ENCODE measurements at places on chromosomes 3 and 15. TPM values are rescaled to one million over a fixed set of nuclear protein-coding genes. Genes with fewer than 3 reads are reported as not detected.

The GOLGA8H gene
- not detected for total RNA-seq

The RAB11A gene
- total RNA-seq: 266 TPM

The GTF2A2 gene
- total RNA-seq: 106 TPM

DNA sequence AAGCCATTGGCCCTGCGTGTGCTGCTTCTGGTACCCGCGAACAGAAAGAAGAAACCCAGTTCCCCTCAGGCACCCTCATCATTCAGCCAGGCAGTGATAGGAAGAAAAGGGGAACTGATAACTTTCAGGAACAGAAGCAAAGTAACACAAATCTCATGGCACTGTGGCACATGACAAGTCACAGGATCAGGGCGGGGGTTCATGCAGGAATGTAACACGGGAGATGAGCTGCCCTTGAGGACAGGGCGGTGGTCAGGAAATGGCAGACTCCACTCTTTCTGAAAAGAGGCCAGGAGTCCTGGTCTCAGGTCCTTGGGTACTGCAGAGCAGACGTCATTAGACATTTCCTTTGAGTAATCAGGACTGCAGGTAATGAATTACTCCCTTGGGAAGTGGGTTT lies 95.5 kb downstream of the CCNL1 start:
- DNase-seq: no peak

GRCh38 chr3:39474126-39474515 lies 6.6 kb downstream of the MOBP start:
- DNase-seq: no peak

- DNase-seq: no peak
Measured at GRCh38 chr15:99435113-99435695, 130.6 kb upstream of the MEF2A start.

DNA sequence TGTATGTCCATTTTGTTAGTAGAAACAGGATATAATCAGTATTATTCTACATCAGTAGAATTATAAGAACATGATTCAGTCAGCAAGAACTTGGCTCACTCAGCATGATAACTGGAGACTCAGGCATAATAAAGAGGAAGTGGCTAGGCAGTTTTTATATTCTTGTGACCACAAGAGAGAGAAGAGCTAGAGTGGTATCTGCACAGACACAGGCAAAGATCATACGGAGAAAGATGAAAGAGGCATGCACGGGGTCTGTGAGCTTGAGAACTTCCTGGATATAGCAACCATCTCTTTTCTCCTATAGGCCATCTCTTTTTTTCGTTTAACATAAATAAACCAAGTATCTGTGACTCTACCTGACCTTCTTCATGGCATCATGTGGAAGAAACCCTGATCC lies 46.8 kb downstream of the MYO5A start:
- peak; percentile 91 for DNase-seq

GRCh38 chr3:117910820-117911521 lies 1123.7 kb downstream of the IGSF11 start:
- DNase-seq: no peak

- DNase-seq: peak; percentile 3
Measured at GRCh38 chr15:96553931-96554330, 223.4 kb downstream of the NR2F2 start.

DNA sequence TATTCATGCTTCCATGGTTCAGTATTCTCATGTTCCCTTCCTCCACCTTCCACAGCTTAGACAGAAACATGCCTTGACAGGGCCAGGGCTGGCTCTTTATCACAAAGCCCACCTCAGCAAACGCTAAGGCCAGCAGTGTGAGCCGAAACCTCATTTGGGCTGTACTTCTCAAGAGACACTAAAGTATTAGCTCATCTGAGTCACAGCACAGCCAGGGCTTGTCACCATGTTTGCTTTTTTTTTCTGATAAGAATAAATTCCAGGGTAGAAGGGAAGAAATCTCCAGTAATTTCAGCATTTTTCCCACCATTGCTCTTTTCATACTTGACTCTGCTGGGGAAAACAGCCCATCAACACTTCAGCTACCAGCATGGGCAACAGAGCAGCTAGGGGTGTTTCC lies 95.4 kb downstream of the MYLK start:
- no peak for DNase-seq

DNA sequence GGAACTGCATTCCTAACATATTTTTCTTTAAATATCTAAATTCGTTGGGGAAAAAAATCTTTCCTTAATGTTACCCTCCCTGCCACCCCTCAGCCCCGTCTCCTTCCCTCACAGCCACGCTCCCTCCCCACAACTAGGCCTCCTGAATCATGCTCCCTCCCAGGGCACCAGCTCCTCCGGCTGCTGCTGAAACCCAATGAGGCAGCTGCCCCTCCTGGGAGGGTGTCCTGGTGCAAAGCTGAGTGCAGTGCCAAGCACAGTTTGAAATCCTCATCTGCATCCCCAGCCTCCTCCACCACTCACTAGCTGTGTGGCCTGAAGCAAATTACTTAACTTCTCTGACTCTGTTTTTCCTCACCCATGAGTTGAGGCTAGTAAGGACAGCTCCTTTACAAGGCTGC lies 2.7 kb upstream of the NR2E3 start:
- peak; percentile 35 for DNase-seq

- DNase-seq: no peak
Measured at GRCh38 chr3:148816981-148817525, 10.6 kb upstream of the CPB1 start.

DNA sequence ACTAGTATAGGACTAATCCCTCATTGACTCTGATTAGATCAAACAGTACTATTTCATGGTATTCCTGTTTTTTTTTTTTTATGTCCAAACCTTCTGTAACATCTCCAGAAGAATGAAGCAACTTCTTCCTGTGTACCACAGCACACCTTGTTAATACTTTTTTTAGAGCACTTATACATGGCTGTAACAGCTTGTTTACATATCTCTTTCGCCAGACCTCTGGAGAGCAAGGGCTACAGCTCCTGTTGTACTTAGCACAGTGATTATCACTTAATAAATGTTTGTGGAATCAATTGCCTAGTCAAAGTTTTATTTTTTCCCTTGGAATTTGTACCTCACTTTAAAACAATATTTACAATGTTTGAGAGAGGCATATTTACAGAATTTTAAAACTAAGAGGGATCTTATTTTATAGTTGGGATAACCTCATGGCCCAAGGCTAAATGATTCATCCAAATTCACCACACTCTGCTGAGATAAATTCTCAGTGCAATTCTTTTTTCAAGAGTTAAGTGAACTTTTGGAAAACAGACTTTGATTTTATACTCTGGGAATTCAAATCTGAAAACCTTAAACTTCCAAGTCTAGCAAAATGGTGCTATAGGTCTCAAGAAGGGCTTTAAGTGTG lies 9.2 kb upstream of the GATM start:
- DNase-seq: peak; percentile 45

- no peak for DNase-seq
Measured at GRCh38 chr3:193842029-193842798, 249.2 kb downstream of the OPA1 start.

GRCh38 chr15:60065951-60066350 lies 61.8 kb downstream of the FOXB1 start:
- DNase-seq: no peak

GRCh38 chr3:120706950-120707349 lies 24.9 kb upstream of the HGD start:
- no peak for DNase-seq

GRCh38 chr3:28376424-28376823 lies 27.8 kb upstream of the AZI2 start:
- DNase-seq: no peak

- DNase-seq: peak; percentile 89
Measured at GRCh38 chr3:177554895-177555759, 357.8 kb upstream of the TBL1XR1 start.
